ENCODE measurements at places on chromosomes 3 and 15. TPM values are rescaled to one million over a fixed set of nuclear protein-coding genes. Genes with fewer than 3 reads are reported as not detected.

CLDN16 gene
- total RNA-seq = not detected

SLC28A2 gene
- not detected for total RNA-seq

PPARG gene
- total RNA-seq = 0.30 TPM

LEKR1 gene
- 0.18 TPM for total RNA-seq

DNA sequence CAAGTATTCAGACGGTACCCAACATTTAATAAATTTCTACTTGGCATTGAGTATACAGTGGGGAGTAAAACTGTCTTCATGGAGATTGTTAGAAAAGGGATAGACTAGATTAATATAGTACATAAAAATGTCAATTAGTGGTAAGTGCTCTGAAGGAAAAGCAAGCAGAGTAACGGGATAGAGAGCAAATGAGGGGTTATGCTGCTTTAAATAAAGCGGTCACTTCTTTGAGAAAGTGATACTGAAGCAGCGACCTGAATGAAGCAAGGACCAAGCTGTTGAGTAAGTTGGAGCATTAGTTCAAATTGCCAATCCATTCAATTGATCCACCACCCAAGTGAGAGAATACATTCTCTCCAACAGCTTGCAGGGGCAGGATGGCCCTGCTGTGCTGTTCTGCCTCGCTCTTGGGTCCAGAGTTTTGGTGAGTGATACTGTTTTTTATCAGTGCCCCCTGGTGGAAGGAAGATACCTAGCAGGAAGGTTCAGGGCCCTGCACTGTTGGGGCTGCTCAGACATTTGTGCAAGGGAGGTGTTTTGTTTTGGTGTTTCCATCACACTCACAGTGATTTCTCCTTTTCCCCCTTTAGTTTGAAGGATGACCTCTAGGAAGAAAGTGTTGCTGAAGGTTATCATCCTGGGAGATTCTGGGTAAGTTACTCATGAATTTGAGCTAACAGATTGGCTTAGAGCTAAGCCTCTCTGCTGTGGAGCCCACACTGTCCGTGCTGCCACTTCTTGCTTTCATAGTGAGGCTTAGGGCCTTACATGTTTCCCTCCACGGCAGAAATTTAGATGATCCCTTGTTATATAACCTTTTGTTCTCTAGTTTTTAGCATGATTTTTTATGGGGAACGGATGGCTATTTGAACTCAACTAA lies 69.0 kb downstream of the RAB7A start:
- H3K36me3 ChIP-seq = peaks cover 40% of the 10 kb centered on the region
- H3K4me1 ChIP-seq = peaks cover 20% of the 10 kb centered on the region
- H3K27me3 ChIP-seq = no peaks in the 10 kb centered on the region
- H3K4me3 ChIP-seq = no peak overlapping the region

GRCh38 chr3:71022551-71023335 lies 560.8 kb downstream of the FOXP1 start:
- DNase-seq = peak; percentile 43
- H3K27ac ChIP-seq = no peak overlapping the region
- H3K36me3 ChIP-seq = no peaks in the 10 kb centered on the region
- no peak overlapping the region for H3K4me3 ChIP-seq

DNA sequence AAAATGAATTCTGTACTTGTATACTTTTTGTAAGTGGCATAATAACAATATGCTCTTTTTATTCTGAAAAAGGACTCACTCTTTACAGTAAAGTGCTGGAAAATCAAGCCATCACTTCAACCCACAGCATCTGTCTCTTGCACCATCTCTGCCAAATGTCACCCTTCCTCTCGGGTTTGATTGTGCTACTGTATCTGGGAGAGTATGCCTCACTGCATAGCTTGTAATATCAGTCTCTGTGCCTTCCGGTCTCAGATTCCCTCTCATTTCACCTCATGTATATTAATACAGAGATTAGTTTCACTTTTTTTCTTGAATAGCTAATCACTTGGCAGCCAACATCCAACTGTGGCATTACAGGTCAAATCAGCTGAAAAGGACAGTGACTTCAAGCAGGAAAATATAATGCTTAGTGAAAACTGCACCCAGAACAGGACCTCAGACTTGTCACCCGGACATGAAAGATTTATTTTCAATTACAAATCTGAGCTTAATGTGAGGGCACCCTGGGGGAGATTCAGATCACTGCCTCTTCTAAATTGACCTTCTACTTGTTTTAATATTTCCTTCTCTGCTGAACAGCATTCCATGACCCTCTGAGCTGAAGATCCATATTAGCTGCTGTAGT lies 605.8 kb upstream of the NAALADL2 start:
- H3K4me3 ChIP-seq = no peak overlapping the region
- DNase-seq = no peak
- H3K36me3 ChIP-seq = peaks cover 5% of the 10 kb centered on the region
- H3K4me1 ChIP-seq = peaks cover 19% of the 10 kb centered on the region
- no peaks in the 10 kb centered on the region for H3K27me3 ChIP-seq
- peak overlapping the region; percentile 28 for H3K27ac ChIP-seq

DNA sequence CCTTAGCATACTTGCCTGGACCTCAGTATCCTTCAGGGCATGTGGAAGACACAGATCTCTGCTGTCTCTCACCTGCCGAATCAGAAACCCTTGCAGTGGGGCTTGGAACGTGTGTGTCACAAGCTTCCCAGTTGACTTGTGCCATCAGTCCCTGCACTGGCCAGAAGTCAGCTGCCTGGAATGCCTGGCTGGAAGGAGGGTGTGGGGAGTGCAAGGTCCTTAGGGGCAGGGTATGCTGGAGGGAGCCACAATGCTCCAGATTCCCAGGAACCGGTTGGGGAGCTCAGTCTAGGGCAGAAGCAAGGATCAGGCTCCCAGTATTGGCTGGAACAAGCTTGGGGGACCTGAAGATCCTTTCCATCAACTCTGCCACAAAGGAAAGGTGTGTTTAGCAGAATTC lies 27.1 kb downstream of the SPSB4 start:
- H3K27ac ChIP-seq = peak overlapping the region; percentile 36
- H3K36me3 ChIP-seq = no peaks in the 10 kb centered on the region
- peaks cover 95% of the 10 kb centered on the region for H3K4me1 ChIP-seq
- H3K4me3 ChIP-seq = no peak overlapping the region
- no peak for DNase-seq

GRCh38 chr15:96217983-96218382 lies 112.5 kb upstream of the NR2F2 start:
- H3K27me3 ChIP-seq = peaks cover 33% of the 10 kb centered on the region
- peaks cover 4% of the 10 kb centered on the region for H3K36me3 ChIP-seq
- H3K27ac ChIP-seq = no peak overlapping the region

GRCh38 chr15:56598991-56599390 lies 134.1 kb upstream of the MNS1 start:
- H3K27ac ChIP-seq = no peak overlapping the region
- DNase-seq = no peak
- H3K4me1 ChIP-seq = no peaks in the 10 kb centered on the region
- peaks cover 17% of the 10 kb centered on the region for H3K36me3 ChIP-seq

DNA sequence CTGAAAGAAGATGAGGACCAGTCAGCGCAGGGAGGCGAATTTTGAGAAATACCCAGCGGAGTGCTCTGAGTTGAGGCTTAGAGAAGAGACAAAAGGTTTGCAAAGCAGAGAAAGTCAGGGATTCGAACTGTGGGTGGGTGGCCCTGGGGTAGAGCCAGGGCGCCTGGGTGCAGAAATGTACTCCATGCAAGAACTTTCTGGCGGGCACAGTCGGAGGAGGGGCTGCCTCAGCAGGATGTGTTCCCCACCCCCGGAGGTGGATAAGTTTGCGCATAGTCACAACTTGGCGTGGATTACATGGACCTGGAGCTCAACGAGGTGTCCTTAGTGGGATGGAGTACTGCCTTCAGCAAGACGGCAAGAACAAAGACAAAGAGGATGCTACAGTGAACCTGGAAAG lies 117.3 kb upstream of the ALDH1A3 start:
- DNase-seq = peak; percentile 10
- H3K27me3 ChIP-seq = no peaks in the 10 kb centered on the region
- peaks cover 25% of the 10 kb centered on the region for H3K4me1 ChIP-seq
- H3K36me3 ChIP-seq = no peaks in the 10 kb centered on the region

GRCh38 chr3:4750306-4750968 lies 228.8 kb upstream of the BHLHE40 start:
- peaks cover 20% of the 10 kb centered on the region for H3K4me1 ChIP-seq
- no peaks in the 10 kb centered on the region for H3K36me3 ChIP-seq
- no peaks in the 10 kb centered on the region for H3K27me3 ChIP-seq
- no peak for DNase-seq

- no peak overlapping the region for H3K27ac ChIP-seq
- DNase-seq = peak; percentile 94
- no peaks in the 10 kb centered on the region for H3K36me3 ChIP-seq
- peak overlapping the region; percentile 67 for H3K4me3 ChIP-seq
Measured at GRCh38 chr3:50272911-50273688, 4.2 kb downstream of the SEMA3B start.

DNA sequence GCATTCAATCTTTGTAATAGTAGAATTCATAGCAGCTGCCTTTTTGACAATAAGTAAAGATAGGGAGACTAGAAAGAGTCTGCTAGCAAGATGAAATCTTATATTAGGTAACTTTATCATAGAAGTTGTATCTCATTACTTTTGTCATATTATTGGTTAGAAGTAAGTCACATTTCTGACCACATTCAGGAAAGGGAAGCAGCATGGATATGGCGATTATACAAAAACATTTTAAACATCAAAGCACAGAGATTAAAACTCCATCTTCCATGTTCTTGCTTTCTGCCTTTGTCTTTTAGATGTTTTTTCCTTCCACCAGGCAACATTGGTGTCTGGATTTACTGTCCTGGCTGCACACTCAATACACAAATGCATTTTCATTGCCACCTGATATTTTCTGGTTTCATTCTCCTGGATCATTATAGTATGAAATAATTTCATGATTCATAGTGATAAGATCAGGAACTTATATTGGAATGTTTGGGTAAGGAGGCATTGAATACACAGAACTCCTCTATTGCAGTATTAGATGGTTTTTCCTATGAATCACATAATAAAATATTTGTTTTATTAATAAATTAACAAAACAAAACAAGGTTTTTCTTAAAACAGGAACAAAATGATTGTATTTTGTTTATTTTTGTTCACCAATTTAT lies 1460.3 kb upstream of the CADM2 start:
- DNase-seq = no peak
- H3K27ac ChIP-seq = no peak overlapping the region
- no peaks in the 10 kb centered on the region for H3K27me3 ChIP-seq
- no peaks in the 10 kb centered on the region for H3K4me1 ChIP-seq
- H3K36me3 ChIP-seq = no peaks in the 10 kb centered on the region
- no peak overlapping the region for H3K4me3 ChIP-seq

GRCh38 chr3:129343643-129344360 lies 65.1 kb downstream of the HMCES start:
- H3K4me3 ChIP-seq = peak overlapping the region; percentile 65
- peak; percentile 75 for DNase-seq
- H3K27me3 ChIP-seq = peaks cover 5% of the 10 kb centered on the region
- peaks cover 13% of the 10 kb centered on the region for H3K4me1 ChIP-seq
- H3K27ac ChIP-seq = no peak overlapping the region
- no peaks in the 10 kb centered on the region for H3K36me3 ChIP-seq

DNA sequence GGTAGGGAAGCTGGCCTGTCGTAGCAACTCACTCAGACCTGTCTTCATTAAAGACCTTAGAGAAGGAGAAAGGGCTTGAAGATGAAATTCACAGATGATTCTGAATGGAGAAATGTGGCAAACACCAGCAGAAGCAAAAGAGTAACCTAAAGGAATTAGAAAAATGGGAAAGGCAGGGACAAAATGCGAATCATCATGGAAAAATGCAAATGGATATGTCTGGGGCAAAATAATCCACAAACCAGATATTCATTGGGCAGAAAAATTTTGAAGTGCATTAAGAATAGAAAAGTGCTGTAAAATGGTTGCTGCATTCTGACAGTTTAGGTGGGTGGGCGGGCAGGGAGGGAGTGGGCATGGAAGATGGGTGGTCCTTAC lies 156.9 kb upstream of the RASGRP1 start:
- no peak overlapping the region for H3K4me3 ChIP-seq
- no peak overlapping the region for H3K27ac ChIP-seq
- H3K4me1 ChIP-seq = no peaks in the 10 kb centered on the region
- H3K36me3 ChIP-seq = no peaks in the 10 kb centered on the region
- H3K27me3 ChIP-seq = no peaks in the 10 kb centered on the region

GRCh38 chr3:52298149-52299098 lies 10.8 kb downstream of the GLYCTK start:
- no peak overlapping the region for H3K27ac ChIP-seq
- H3K27me3 ChIP-seq = no peaks in the 10 kb centered on the region
- no peaks in the 10 kb centered on the region for H3K36me3 ChIP-seq
- peak overlapping the region; percentile 65 for H3K4me3 ChIP-seq
- peak; percentile 27 for DNase-seq
- peaks cover 18% of the 10 kb centered on the region for H3K4me1 ChIP-seq

- peaks cover 6% of the 10 kb centered on the region for H3K4me1 ChIP-seq
- H3K27me3 ChIP-seq = no peaks in the 10 kb centered on the region
- no peak for DNase-seq
- no peak overlapping the region for H3K4me3 ChIP-seq
- no peaks in the 10 kb centered on the region for H3K36me3 ChIP-seq
- no peak overlapping the region for H3K27ac ChIP-seq
Measured at GRCh38 chr3:195820901-195821300, 9.2 kb upstream of the MUC4 start.

- no peak overlapping the region for H3K27ac ChIP-seq
- no peak overlapping the region for H3K4me3 ChIP-seq
- DNase-seq = no peak
- peaks cover 16% of the 10 kb centered on the region for H3K27me3 ChIP-seq
- peaks cover 11% of the 10 kb centered on the region for H3K36me3 ChIP-seq
- H3K4me1 ChIP-seq = peaks cover 20% of the 10 kb centered on the region
Measured at GRCh38 chr3:193910886-193911738, 224.8 kb upstream of the HES1 start.

- H3K27ac ChIP-seq = no peak overlapping the region
- H3K36me3 ChIP-seq = no peaks in the 10 kb centered on the region
- no peak for DNase-seq
Measured at GRCh38 chr3:15815696-15816095, 17.9 kb upstream of the ANKRD28 start.

DNA sequence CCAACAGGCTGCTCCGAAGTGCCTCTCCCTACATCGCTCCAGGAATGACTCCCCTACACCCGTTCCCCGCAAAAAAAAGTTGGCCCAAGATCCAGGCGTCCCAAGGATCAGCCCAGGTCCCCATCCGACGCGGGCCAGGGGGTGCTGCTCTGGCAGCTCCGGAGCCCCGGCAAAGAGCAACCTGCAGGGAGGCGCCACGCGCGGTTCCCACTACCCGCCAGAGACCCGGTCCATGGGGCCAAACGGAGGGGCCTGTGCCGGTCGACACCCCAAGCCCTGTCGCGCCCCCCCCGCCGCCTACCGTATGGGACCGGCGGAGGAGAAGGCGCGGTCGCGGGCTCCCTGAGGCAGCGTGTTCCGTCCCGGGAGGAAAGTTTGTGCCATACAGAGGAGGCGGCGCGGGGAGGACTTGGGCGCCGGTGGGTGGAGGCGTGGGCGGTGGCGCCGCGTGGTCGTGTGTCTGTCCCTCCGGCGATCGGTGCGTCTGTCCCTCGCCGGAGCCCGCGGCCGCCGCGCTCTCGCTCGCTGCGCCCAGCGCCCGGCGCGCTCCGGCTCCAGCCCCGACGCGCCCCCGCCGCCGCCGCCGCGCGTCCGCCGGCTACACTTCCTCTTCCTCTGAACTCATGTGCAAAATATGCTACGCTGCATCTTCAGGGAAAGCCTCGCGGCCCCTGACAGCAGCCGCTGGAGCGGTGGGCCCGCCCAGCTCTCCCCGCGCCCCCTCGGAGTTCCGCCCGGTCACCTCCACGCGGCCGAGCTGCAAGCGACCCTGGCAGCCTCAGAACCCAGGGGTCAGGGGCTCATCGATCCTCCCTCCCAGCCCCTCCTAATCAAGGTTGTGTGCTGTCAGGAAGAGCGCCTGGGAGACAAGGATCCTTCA lies at the start of gene RFTN1:
TSS of gene RFTN1 (minus strand) at position 559 of the 880 bp plus-strand sequence. CDS start 19,830 bp downstream, outside the sequence.
- peak; percentile 41 for DNase-seq
- H3K27me3 ChIP-seq = peaks cover 61% of the 10 kb centered on the region
- H3K4me3 ChIP-seq = peak within 1 kb of the TSS; percentile 87
- no peaks in the 10 kb centered on the region for H3K36me3 ChIP-seq
- peaks cover 35% of the 10 kb centered on the region for H3K4me1 ChIP-seq

All from WTC11 (cell line).